CD4-positive, alpha-beta T cell treated with Interleukin-6 at 100 ng/mL for 8 hours (primary cell): ENCODE measurements at places on chromosomes 6 and 20.

DNA sequence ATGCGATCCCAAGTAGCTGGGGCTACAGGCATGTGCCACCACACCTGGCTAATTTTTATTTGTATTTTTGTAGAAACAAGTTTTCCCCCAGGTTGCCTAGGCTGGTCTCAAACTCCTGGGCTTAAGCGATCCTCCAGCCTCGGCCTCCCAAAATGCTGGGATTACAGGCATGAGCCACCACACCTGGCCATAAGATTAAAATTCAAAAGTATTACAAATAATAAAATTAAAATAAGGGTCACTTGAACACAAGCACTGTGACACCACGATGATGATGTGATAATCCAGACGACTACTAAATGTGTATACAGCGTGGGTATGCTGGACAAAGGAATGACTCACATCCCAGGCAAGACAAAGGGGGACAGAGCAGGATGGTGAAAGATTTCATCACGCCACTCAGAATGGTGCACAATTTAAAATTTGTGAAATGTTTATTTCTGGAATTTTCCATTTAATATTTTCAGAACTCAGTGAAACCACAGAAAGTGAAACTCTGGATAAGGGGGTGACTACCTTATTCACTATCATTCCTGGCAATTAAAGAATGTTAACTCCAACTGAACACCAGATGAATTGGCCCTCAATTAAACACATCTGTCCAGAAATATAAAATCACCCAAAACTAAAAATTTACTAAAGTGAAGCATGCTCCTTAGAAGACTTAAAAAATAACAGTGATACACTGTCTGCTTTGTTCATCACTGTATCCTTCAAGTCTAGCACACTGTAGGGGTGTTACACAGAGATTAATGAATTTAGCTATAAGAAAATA is 13.1 kb downstream of the B4GALT5 start:
- DNase-seq, result no peak

GRCh38 chr6:12482386-12483375 is 192.5 kb downstream of the EDN1 start:
- no peak for DNase-seq

DNA sequence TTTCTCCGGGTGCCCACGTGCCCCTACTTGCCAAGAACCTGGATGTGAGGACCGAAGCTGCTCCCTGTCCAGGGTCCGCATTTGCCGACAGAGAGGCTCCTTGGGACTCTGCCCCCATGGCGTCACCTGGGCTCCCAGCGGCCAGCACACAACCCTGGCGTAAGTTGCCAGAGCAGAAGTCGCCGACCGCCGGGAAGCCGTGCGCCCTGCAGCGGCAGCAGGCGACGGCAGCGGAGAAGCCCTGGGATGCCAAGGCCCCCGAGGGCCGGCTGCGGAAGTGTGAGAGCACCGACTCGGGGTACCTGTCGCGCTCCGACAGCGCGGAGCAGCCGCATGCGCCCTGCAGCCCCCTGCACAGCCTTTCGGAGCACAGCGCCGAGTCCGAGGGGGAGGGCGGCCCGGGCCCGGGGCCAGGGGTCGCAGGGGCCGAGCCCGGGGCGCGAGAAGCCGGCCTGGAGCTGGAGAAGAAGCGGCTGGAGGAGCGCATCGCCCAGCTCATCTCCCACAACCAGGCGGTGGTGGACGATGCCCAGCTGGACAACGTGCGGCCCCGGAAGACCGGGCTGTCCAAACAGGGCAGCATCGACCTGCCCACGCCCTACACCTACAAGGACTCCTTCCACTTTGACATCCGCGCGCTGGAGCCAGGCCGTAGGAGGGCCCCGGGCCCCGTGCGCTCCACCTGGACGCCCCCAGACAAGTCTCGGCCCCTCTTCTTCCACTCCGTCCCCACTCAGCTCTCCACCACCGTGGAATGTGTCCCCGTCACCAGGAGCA is 28.3 kb downstream of the ZNF831 start:
- no peak for DNase-seq

DNA sequence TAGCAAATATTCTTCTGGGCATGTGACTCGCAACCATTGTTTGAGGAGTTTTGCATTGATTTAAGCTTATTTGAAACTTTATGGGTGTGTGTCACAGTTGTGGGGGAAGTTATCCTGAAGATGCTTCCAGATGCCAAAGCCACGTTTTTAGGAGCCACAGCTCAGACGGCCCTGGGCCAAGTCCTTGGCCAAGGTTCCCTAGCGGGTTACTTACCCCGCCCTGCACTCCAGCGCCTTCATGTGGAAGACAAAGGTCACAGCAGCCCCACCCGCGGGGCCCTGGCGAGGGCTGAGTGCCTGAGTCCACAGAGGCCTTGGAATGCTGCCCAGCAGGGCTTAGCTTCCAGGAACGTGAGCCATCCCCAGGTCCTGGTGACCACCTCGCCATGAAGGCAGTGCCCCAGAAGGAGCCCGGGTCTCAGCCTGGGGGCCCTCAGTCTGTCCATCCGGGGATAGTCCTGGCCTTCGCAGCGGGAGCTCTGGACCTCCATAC is 308.3 kb downstream of the CDH4 start:
- DNase-seq, result no peak

DNA sequence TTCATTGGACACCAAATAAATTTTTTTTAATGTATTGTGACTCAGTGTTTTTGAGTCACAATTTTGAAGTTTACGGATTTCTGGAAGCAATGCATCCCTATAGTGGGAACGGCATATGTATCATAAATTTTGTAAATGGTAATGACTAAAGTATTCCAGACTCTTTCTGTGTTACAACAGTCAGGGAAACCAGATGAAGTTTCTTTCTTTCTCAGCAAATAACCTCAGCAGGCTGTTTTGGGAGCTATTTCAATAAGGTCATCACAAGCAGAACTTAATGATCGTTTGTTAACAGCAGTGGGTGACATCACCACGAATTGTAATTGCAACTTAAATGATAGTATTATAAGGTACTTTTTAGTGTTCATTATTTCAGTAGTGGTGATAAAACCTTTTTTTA is 52.0 kb downstream of the HIVEP1 start:
- DNase-seq, result no peak

- DNase-seq, result no peak
Measured at GRCh38 chr20:59811681-59812171, 121.7 kb downstream of the SYCP2 start.

DNA sequence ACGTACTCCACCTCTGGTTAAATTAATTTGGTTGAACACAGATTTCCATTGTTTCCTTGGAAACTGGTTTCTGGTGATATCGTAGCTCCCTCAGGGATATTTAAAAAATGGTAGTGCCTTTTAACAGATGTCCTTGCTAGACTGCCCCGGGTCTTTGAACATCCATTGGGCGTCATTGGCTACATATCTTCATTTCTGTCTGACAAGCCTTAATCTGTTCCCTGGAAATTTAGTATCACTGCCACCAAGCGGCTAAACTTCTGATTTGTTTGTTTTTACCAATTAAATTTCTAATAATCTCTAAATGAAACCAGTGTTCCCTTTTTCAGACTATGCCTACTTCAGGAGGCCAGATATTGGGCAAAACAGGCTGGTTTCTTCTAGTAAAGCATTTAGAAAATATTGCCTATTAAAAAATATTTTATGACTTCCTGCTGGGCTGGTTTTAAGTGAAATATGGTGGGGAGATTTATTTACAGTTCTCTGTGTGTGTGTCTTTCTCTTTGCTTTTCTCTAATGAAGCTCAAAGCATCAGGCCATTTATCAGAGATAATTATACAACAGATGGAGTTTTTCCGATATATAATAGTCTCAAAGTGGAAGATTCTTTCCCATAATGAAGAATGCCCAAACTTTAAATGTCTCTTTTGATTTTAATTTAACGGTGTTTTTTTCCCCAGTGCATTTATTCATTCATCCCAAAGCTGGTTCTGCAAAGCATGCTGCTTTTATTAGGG is 249.5 kb downstream of the ZFAND3 start:
- DNase-seq, result no peak

DNA sequence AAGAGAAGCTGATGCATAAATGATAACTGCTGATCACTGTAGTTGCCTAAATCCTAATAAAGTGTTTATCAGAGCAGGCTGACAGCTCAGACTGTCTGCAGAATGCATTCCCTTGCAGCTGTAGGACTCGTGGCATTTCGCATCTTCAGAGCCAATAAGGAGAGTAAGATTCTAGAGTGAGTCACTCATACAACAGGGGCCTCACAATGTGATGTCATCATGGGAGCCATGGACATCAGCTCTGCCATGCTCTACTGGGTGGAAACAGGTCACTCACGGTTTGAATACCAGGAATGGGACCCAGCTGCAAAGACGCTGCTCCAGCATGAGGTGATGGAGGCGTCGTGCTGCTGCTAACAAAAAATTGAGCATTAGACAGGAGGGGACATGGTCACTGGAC is 7.4 kb downstream of the FAM209B start:
- DNase-seq, result no peak

DNA sequence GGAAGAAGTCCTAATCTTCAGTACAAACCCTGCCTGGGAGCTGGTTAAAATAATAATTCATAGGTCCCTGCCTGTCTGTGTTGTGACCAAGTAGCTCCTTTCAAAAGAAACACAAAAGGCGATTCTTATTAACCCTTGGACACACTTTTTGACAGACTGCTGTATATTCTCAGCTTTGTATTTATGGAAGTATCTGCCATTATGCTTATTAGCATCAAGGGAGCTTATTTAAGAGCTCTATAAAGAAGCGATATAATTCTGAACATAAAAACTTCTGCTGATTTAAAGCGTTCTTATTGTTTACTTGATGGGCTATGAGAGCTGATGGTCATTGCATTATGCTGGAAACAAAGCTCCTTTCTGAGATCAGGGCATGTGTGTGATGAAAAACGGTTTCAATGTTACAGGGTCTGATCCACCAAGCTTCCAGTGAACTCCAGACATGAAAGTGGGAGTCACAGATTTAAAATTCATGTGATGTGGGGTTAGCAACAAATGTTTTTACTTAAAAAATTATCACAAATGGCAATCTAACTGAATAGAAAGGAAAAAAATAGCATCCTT is 181.8 kb upstream of the PDE10A start:
- DNase-seq, result no peak

DNA sequence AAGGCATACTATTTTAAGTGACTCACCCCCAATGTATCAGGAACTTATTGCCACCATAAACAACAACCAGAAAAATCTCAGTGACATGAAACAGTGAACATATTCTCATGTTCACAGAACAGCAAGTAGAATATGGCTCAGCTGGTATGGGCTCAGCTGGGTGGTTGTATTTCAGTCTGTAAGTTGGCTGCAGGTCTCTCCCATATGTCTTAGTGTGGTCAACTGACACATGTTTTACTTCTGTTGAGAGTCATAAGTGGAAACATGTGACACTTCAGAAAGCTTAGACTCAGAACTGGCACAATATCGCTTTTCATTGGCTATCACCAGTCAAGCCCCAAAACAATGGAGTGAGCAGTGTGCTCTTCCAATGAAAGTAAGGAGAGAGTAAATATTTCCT is 574.1 kb downstream of the HAO1 start:
- no peak for DNase-seq

GRCh38 chr6:24883618-24884017 is 52.1 kb downstream of the RIPOR2 start:
- DNase-seq, result no peak

DNA sequence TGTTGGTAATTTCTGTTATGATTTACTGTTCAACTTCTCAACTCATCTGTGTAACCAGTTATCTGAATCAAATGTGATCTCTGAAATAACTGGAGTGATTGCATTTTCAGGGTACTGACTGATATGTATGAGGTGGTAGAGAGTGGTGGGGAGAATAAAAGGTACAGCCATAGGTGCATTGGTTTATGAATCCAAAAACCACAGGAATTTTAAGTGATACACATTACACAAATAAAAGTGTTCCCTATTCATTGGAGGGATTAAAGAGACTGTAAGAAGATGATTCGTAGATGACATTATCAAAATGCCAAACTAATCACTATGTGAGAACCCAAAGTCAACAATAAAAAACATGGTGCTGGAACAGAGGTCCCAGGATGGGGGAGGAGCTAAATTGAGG is 158.7 kb upstream of the RSPO3 start:
- no peak for DNase-seq

GRCh38 chr20:50645253-50646068 is 45.9 kb downstream of the RIPOR3 start:
- DNase-seq, result no peak

DNA sequence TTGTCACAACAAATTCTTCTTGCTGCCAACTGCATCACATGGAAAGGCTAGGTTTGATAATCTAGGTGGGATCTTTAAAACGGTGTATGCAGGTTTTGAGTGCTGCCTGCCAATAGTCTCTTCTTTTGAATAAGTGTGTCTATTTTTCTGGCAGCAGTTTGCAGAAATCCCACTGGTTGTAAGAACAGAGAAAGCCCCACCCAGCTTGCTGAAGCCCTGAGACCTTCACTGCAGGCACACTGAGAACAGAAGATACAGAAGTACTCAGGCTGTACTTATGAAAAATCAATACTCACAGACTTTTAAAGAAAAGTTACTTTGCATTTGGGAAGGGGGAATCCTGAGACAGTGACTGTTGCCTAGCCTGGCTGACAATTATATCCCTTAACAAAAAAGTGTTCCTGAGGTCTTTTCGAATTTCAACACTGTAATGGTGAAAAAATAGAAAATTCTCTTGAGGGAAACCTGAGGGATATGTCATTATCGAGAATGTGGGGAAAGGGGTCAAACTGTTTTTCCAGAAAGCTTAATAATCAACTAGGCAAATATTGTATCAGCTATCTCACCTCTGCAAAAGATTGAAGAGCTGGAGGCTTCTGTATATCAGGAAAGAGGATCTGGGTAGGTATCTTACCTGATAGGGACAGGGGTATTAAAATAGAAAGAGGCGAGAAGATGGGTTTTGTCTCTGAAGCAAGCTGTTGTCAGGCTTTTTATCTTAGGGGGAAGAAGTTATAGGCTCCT is 199.9 kb downstream of the LRFN2 start:
- peak; percentile 9 for DNase-seq

GRCh38 chr20:34538671-34539123 is 19.8 kb upstream of the MAP1LC3A start:
- peak; percentile 35 for DNase-seq

GRCh38 chr20:25368976-25369375 is 21.7 kb downstream of the ABHD12 start:
- no peak for DNase-seq

GRCh38 chr20:10711903-10712451 is 38.2 kb upstream of the JAG1 start:
- no peak for DNase-seq
